ENCODE measurements at places on chromosomes 3 and 15. TPM values are rescaled to one million over a fixed set of nuclear protein-coding genes. Genes with fewer than 3 reads are reported as not detected.
A peak's percentile ranks its signal among the peaks of the same experiment; 100 is the strongest.

- DNase-seq = no peak
Measured at GRCh38 chr3:50520849-50521248, 17.4 kb upstream of the CACNA2D2 start.

DNA sequence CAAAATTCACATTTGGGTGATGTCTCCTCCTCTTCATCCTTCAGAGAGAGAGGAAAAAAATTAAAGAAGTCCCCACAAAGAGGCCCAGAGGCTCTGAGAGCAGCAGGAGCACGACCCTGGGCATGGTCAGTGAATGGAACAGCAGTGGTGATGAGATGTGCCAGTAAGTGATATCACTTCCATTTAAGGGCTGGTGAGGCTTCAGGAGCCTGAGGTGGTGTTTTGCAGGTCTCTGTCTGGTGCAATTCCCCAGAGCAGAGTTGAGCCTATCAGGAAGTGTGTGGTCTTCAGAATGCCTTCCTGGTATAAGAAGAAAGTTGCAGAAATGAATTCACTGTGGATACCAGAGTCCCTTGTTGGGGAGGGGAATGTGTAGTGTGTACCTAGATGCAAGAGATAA lies 21.4 kb downstream of the ERICH6 start:
- DNase-seq = no peak

DNA sequence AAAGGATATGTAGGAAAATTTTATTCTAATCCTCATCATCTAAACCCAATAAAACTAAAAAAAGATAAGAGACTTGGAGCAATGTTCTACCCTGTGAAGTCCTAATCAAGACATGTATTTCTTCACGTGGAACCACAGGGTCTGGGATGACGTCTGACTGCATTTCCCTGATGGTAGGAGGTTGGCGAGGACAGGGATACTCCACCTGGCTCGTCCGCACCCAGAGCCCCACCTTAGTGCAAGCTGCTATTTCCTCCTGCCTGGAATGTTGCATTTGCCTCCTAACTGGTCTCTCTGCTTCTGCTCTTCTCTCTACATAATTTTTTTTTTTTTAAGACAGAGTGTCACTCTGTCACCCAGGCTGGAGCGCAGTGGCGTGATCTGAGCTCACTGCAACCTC lies 57.7 kb upstream of the RASGRP1 start:
- DNase-seq = no peak

DNA sequence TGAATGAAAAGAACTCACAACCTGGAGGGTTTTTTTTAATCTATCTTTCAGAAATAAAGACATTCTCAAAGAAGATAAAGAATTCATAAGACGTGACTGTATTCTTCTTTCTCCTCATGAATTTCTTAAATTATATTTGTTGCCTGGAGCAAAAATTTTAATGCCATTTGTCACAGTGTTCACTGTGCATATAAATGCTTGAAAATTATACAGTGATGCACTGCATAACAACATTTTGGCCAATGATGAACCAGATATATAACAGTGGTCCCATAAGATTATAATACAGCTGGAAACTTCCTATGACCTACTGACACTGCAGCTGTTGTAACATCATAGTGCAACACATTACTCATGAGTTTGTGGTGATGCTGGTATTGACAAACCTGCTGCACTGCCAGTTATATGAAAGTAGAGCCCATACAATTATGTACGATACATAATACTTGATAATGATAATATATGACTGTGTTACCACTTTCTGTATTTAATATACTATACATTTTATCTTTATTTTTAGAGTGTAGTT lies 67.3 kb downstream of the P2RY1 start:
- no peak for DNase-seq

The GHSR gene
- not detected for total RNA-seq

The AHSG gene
- total RNA-seq = under 0.01 TPM

DNA sequence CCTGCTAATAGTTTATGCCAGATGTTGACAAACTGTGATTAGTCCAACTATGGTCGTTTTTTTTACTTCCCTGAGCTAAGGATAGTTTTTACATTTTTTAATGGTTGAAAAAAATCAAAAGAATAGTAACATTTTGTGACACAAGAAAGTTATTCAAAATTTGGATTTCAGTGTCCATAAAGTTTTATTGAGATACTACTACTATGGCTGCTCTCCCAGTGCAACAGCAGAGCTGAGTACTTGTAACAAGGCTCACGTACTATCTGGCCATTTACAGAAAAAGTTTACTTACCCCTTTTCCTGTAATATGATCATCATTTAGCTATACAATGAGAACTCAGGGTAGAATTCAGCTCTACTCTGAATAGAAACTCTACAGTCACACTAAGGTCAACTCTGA lies 11.5 kb upstream of the TMEM62 start:
- no peak for DNase-seq

DNA sequence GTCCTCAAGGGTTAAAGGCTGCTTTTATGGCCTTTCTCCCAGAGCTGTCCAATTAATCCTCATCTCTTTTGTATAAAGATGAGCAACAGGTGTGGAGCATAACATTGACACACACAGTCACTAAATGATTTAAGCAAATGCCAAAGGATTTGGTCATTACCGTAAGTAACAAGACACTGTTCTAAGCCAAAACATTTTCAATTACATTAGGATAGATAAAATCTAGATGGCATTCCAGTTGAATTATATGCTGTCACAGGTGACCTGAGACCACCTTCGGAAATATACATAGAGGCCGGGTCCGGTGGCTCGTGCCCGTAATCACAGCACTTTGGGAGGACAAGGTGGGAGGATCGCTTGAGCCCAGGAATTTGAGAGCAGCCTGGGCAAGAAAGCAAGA lies 105.3 kb upstream of the UBE3A start:
- DNase-seq = no peak

The COL6A5 gene
- not detected for total RNA-seq

DNA sequence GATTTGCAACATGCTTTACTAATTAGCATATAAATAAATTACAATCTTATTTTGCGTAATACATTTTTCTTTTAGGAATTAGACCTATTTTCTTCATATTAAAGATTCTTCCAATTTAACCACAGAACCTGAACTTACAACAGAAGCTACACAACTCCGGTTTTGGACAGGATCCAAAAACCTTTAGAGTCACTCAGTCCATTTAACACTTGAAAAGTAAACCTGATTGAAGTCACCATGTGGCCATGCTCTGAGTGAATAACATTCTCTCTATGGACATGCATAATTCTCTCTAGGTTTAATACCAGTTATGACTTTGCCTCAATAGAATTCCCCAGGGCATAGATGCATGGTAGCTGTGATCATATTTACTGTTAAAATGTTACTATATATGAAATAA lies 751.0 kb downstream of the VGLL3 start:
- no peak for DNase-seq

GRCh38 chr15:78880242-78880533 lies 7.5 kb downstream of the MORF4L1 start:
- DNase-seq = no peak

The PROS1 gene
- 9.0 TPM for total RNA-seq

DNA sequence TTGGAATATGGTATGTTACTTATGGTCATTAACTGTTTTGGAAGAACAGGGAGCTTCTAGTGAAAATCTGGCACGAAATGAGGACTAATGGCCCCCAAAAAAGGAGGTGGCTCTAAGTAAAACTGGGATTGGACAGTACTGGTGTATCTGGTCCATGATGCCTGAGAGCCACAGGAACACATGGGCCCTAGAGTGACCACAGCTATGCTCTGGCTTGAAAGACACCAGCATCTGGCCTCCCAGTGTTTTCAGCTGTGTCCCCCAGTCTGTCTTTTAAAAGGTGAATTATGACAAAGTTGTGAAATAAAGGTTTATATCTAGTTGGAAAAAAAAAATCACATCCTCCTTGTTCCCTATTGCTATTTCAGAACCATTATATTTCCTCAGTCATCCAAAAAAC lies 64.5 kb downstream of the GSK3B start:
- no peak for DNase-seq

- no peak for DNase-seq
Measured at GRCh38 chr3:124846189-124846588, 41.0 kb downstream of the ITGB5 start.

DNA sequence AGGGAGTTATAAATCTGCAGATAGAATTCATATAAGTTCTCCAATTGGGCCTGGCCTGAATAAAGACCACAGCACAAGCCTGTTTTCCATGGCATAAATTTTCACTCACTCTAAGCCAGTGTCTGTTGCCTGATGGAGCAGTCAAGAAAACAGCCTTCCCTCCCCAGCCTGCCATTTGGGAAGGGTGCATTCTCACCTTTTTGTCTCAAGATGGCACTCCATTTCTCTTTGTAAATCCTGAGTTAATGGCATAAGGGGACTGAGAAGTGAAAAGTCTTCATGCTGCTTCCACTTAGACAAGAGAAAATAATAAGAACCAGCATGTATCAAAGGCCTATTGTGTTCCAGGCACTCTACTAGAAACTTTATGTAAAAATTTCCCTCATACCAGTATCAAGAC lies 115.6 kb upstream of the MANF start:
- DNase-seq = no peak

DNA sequence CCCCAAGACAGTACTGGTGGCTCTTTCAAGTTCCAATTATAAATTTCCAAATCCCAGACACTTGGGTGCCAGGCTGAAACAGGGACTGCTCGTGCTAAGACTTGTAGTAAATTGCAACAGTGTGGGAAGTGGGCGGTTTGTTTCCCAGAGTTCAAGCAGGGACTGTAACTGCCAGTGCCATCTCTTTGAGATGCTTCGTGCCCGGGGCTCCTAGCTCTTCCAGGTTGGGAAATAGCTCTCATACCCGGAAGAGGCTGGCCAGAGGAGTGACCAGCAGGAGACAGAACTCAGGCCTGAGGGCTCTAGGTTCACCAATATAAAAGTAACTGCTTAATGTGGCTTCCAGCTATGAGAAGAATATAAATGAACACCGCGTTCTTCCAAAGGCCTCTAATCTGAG lies 54.0 kb upstream of the NEO1 start:
- DNase-seq = no peak

GRCh38 chr3:85912980-85913379 lies 954.2 kb downstream of the CADM2 start:
- no peak for DNase-seq

- peak; percentile 67 for DNase-seq
Measured at GRCh38 chr3:42451546-42452230, 41.3 kb upstream of the LYZL4 start.

All from dermis microvascular lymphatic vessel endothelial cell (primary cell).